NCI-H1105 (cell line): ENCODE measurements at places on chromosomes 5 and 9.
A peak's percentile ranks its signal among the peaks of the same experiment; 100 is the strongest.

GRCh38 chr9:10785255-10785654 lies 172.5 kb upstream of the PTPRD start:
- DNase-seq = peak; percentile 17

DNA sequence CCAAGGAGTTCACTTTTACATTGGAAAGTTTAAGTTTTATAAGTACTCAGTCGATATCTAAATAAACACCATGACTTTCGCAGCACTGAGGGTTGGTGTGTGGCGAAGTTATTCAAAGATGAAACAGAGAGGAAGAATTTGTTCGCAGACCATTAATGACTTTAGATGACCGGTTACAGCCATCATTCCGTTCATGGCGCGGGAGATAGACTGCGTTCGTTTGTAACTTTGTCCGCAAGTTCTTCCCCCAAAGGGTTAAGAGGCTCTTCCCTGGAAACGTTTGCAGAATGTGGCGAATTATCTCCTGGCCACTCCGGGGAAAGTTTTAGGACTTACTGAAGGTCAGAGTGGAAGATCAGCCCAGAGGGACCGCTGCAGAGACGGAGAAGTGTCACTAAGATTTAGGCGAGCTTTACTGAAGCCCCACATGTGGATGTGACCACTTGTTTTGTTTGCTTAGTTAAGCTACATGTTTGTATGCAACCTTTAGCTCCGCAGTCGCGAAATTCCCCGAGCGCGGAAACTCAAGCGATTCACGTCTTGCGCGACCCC lies 2.2 kb upstream of the FOXD1 start:
- DNase-seq = no peak

DNA sequence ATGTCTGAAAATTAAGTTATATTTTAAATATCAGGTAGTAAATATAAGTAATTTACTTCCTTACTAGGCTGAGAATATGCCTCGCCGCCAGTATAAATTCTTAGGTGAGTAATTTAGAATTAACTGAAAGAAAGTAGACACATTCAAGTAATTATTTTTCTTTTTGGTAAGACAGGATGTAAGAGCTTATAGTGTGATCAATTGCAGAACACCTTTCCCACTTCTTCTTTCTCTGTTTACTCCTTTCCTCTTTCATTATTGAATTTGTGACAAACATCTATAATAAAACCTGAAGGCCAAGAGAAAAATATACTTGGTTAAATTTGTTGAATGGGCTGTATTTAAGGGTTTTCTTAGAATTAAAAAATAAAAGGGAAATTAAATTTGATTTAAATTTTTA lies 195.1 kb upstream of the CDKN2B start:
- no peak for DNase-seq

GRCh38 chr5:94759961-94760360 lies 141.5 kb downstream of the SLF1 start:
- no peak for DNase-seq

- DNase-seq = no peak
Observed at GRCh38 chr5:58958701-58959100, 375.8 kb downstream of the RAB3C start.
